ENCODE measurements at places on chromosomes 1 and 21.

DNA sequence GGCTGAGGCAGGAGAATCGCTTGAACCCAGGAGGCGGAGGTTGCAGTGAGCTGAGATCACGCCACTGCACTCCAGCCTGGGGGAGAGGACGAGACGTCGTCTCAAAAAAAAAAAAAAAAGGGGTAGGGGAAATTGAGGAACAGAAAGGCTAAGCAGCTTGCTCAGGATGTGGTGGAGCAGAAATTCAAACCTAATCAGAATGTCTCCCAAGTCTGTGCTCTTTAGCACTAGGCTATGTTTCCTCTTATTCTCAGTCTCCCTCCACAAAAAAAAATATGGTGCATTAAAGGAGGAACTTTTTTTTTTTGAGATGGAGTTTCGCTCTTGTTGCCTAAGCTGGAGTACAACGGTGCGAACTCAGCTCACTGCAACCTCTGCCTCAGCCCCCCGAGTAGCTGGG, 114.2 kb downstream of the SLC16A1 start:
- DNase-seq = no peak

DNA sequence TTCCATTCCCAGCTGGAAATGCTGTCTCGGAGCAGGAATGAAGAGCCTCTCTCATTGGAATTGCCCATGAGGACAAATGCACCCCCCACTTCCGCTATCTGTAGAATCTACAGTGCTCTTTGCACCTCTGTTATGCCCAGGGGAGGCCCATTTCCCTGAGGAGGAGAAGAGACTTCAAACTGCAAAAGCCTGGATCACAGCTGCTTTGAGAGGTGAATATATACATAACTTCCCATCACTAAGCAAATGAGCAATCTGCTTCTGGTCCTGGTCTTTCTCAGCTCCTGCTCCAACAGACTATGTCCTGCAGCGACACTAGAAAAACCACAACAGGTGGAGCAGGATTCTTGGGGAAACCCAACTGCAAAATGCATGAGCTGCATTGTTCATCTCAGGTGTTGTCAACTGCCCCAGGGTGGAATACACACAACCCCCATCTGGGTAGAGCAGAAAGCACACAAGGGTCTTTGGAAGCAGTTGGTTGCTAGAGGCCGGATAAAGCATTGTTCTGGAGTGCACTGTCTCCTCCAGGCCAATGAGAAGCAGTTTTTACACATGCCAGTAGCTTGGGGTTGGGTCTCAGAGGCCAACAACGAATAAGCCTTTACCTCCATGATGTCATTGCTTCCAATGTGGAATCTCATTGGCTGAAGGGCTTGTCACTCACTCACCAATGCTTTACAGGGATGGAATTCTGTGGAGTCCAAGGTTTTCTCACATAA, 67.7 kb upstream of the RAB4A start:
- DNase-seq = no peak

DNA sequence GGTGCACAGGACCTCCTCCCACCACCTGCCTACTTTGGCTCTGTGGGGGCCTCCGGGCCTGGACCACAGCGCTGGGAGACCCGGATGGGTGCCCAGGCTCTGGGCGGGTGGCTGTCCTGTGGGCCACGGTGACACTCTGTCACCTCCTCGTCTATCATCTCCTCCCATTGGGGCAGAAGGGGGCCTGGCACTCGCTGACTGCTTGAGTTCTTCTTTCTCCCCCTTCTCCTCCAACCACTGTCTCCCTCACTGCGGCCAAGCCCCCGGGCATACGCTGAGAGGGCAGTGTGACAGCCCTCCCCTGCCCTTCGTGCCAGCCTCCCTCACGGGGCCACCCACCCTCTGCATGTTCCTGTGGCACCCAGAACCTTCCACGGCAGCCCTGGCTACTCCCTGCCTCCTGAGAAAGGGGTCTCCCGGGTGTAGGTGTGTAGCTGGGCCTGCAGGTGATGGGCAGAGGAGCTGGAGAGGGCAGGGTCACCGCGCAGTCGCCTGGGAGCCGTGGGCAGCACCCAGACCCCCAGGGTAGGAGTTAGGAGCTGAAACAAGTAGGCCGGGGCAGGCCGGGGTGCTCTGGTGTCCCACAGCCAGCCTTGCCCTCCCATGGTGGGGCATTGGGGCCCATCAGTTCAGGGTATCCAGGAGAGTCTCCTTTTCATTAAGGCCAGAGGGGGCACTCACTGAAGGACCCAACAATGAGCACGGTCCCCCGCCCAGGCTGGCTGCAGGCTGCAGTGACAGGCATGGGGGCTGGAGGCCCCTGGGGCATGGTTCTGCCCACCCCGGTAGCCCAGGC, 9.2 kb upstream of the ARF1 start:
- DNase-seq = no peak

DNA sequence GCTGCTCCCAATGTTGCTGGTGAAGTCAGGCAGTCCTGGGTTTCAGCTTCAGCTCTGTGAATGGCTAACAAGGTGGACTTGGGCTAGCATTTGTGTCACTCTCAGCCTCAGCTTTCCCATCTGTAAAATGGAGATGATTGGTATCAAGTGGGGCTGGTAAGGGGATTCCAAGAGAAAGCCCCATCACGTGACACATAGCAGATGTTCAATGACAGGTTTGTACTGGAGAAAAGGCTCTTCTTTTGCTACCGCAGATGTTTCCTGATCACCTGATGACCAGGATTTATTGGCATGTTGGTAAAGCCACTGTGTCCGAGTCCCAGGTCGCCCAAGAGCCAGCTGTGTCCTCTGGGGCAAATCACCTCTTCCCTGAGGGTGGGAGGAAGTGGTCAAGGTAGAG, 335.0 kb downstream of the MATN1 start:
- DNase-seq = no peak

GRCh38 chr1:54489627-54490250, 58.3 kb upstream of the ACOT11 start:
- no peak for DNase-seq

DNA sequence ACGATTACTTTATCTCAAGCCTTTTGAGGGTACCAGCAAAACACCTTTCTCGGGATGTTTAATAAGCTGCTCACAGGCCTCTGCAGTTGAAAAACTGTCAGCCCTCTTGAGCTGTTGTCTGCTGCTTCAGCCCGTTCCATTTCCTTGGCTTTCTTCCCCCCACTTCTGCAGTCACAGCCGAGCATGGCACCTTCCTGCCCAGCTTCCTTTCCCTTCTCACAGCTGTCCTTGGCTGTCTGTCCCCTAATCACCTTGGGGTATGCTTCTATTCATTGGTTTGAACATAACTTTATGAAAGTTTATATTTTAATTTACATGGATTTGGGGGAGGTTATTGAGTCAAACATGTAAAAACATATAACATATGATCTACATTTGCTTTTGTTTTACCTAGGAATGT, 6.9 kb upstream of the PROX1 start:
- no peak for DNase-seq

DNA sequence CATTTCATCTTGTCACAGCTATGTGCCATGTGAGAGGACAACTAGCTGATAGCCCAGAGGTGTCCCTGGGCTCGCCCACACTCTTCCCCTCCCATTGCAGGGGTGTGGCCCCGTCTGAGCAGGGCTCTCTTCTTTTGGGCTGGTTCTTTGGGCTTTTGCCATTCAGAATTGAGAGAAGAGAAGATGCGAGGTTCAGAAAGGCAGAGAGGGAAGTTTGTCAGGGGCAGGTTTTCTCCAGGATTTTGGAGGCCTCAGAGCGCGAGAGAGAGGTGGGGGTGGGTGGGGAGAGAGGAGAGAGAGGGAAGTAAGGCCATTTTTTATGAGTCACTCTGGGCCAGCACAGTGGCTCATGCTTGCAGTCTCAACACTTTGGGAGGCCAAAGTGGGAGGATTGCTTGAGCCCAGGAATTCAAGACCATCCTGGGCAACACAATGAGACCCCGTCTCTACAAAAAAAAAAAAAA, 5.2 kb downstream of the IFI6 start:
- no peak for DNase-seq

DNA sequence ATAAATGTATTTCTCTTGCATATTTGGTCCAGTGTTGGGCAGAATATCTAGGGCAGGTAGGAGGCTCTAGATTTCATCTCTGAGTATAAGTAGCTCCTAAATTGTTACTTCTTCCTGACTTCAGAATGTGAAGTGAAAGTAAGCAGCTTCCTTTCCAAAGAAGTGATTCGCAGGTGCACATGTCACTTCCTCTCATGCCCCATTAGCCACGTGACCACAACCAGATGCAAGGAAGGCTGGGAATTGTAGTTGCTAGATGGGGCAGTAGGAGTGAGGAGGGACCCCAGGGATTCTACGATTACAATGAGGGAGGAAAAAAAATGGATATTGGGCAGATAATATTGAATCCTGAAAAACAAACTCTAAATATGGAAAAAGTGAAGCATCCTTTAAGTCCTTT, 113.2 kb upstream of the CYYR1 start:
- no peak for DNase-seq

Measured in activated CD4-positive, CD25-positive, alpha-beta regulatory T cell (primary cell).